ENCODE measurements at places on chromosomes 12 and 14.

GRCh38 chr12:61750604-61751003, 509.6 kb upstream of the USP15 start:
- DNase-seq: no peak

- DNase-seq: peak; percentile 85
These were observed 170.2 kb upstream of the PRICKLE1 start for GRCh38 chr12:42759622-42760273.

GRCh38 chr12:54634795-54635194, at the start of gene LACRT:
Gene LACRT, minus strand, starts transcription at chr12:54634895. Its CDS starts 54 bp downstream, at chr12:54634841.
- DNase-seq: no peak

DNA sequence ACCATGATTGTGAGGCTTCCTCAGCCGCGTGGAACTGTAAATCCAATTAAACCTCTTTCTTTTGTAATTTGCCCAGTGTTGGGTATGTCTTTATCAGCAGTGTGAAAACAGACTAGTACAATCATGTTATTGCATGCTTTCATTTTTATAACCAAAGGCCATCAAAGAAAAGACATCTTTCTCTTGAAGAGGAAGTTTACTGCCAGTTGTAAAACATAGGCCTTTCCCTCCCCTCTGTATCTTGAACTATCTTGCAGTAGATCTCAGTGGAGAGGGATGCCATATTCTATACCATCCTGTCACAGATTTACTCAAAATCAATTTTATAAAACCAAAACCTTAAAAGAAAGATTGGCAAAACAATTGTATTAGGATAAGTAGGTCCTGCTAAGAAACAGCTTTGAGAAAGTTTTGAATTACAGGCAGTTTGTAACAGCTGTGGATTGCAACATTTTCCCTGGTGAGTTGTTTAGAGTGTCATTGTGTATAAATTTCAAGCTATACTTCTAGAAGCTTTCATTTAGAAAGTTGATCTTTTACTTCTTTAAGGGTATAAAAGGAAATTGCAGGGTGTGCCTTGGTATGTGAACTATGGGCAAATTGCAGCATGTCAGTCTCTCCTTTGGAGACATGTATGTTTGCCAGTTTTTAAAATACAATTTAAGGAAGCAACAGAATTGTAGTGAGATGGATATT, 128.0 kb downstream of the ATP23 start:
- peak; percentile 6 for DNase-seq

DNA sequence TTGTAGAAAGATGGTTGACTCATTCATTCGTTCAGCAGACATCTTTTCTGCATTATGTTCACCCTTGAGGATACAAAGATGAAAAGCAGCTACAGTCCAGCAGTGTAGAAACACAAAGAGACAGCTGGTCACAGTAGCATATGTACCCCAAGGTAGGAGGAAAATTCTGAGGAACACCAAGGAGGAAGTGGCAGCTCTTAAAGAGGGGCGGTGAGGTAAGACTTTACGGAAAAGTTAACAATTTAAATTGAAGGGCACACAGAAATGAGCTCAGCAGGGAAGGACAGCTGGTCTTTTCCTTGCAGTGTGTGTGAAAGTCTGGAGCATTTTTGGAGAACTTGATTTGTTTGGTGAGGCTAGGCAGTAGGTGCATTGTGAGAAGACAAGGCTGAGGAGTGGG, 3.5 kb downstream of the SLC35E3 start:
- no peak for DNase-seq

DNA sequence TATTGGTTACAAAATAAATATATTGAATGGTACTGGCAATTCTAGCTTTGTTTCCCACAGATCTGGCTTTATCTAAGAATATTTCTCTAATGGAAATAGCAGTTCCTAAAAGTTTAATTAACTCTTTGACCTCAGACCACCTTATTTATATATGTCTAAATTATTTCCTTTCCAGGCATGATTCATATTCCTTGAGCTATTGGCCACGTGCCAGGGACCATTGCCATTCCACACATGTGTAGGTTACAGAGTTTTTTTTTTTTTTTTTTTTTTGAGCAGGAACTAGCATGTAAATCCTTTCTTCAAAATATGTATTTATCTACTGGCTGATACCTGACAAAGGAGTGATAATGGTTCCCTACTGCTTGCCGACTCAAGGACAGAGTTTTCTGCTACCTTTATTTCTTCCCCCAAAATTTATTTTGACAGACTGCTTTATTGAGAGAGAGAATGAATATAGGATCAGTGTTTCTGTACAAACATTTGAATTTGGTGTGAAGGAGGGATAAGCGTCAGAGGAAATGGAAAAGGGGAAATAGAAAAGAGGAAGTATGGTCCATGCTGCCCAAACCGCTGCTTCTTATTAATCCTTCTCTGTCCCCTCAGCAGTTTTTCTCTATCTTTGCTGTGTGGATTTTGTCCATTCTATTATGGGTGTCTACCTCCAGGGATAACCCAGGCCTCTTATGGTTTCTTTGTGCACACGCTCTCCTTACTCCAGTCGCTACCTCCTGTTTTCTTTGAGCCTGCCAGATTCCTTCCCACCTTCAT, 36.4 kb downstream of the PDE3A start:
- DNase-seq: peak; percentile 28

DNA sequence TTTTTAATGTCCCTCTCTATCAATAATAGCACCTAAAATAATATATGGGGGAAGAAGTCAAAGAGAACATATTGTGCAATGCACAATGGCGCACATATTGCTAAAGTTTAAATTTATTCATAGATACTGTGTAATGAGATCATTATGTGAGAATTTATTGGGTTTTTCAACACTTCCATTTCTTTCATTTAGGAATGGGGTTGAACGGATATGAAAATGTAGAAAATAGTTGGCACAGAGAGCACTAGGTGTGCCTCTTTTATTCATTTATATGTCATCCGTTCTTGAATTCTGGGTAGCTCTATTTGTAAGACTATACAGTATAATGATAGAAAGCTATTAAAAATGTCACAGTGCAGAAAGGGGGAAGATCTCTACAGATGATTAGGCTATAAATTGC, 63.9 kb downstream of the ATG14 start:
- no peak for DNase-seq

- DNase-seq: no peak
These were observed 757 bp downstream of the SLC39A5 start for GRCh38 chr12:56230432-56231183.

GRCh38 chr12:27020761-27021160, 1.6 kb upstream of the MED21 start:
- no peak for DNase-seq

DNA sequence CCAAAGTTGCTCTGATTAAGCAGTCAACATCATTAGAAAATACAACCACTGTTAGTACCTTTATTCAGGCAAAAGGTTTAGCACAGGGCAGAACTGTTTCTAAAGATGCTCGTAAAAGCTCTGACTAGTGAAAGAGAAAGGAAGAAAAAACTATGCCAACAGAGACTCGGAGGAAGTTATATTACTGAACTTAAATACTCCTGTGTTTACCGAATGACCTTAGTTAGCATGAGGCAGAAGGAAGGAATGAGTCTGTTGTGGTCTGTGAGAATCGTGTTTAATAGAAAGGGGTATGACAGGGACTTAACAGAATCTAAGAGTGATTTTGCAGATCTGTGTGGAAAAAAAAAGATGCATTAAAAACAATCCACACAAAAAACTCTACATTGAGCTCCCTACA, 84.1 kb upstream of the OVCH1 start:
- DNase-seq: peak; percentile 9

DNA sequence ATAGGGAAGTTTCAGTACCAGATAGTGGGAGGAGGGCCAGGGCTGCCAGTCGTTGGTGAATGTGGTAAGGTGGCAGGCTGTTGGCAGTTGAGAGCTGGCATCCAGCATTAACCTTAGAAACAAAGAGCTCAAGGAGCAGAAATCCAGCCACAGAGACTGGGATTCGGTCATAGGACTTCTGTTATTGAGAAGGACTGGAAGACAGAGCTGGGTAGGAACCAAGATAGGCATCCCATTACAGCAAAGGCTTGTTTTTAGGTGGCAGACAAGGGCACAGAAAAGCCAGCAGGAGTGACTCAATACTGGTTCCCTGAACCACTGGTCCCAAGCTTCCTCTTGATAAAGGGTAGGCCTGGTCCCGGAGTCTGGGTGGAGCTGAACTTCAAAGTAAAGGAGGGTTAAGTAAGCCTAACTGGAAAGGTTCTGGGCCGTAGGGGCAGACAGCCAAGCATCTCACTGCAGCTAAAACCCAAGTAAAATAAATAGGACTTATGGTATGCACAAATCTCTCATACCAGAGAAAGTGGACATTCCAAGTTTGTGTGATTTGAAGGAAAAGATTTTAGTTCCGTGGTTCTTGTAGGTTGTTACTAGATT, 147.9 kb downstream of the ETV6 start:
- DNase-seq: peak; percentile 96

DNA sequence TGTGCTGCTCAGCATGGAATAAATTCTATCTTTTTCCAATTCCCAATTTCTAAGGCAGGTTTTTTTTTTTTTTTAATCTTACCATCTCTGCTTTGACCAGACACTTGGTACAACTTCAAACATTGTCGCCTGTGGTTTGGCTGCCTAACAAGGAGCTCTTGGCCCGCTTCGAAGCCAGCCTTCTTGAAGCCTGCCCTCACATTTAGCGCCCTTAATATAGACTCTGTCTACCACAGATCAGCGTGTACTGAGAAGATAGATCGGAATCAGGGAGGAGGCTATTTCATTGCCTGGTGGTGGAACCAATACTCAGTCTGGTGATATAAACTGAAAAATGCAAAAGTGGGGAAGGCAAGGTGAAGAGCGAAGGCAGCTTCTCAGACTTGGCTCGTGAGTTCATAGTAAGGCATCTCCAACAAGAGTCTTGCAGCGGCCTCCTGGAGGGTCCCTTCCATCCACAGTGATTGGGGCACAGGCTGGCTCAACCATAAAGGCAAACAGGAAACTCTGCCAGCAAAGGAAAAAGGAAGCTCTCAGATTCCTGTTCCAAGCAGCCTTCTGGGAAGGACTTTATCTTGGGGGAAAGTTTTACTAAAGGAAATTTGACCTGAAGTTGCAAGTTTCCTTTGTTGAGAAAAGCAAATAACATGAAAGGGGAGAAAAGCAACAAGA, 103.2 kb upstream of the BCL2L14 start:
- DNase-seq: no peak

DNA sequence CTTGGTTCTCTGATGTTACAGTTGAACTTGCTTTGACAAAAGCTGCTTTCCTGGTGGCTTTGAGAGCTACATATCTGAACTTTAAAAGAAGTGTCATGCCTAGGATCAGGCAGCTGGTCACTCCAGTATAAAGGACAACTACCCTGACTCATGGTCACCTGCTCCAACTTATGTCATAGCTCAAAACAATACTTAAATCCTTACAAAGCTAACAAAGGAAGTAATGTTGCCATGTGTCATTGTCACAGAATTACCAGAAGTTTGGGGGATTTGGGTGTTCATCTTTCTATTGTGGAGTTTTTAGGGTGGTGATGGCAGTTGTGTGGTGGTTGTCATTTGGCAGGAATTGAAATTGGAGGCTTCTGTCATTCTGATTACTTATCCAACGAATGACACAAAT, 1.8 kb upstream of the TCP11L2 start:
- DNase-seq: no peak

GRCh38 chr12:1103632-1104031, 112.6 kb downstream of the ERC1 start:
- no peak for DNase-seq

- peak; percentile 47 for DNase-seq
These were observed 211.1 kb downstream of the SPTSSA start for GRCh38 chr14:34250959-34251358.

DNA sequence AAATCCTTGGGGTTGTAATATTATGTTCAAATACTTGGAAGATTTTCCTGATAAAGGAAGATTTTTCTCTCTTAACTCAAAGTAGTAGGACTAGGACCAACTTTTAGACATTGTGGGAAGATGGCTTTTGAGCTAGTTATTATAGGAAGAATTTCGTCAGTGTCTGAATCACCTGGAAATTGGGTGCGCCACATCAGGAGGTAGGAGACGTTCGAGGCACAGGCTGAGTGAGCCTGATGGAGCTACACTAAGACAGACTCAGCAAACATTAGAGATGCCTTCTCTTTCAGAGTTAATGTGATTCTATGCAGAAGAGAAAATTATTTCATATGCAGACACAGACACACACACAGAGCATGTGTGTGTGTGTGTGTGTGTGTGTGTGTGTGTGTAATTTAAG, 84.7 kb downstream of the DERA start:
- no peak for DNase-seq

GRCh38 chr12:42407306-42407705, 81.3 kb downstream of the PPHLN1 start:
- DNase-seq: no peak

GRCh38 chr14:73472185-73473114, 14.1 kb upstream of the NUMB start:
- peak; percentile 69 for DNase-seq
